ENCODE measurements at places on chromosomes 16 and 17.
A peak's percentile ranks its signal among the peaks of the same experiment; 100 is the strongest.

GRCh38 chr16:27500801-27501200, 48.9 kb downstream of the GTF3C1 start:
- DNase-seq, result no peak

DNA sequence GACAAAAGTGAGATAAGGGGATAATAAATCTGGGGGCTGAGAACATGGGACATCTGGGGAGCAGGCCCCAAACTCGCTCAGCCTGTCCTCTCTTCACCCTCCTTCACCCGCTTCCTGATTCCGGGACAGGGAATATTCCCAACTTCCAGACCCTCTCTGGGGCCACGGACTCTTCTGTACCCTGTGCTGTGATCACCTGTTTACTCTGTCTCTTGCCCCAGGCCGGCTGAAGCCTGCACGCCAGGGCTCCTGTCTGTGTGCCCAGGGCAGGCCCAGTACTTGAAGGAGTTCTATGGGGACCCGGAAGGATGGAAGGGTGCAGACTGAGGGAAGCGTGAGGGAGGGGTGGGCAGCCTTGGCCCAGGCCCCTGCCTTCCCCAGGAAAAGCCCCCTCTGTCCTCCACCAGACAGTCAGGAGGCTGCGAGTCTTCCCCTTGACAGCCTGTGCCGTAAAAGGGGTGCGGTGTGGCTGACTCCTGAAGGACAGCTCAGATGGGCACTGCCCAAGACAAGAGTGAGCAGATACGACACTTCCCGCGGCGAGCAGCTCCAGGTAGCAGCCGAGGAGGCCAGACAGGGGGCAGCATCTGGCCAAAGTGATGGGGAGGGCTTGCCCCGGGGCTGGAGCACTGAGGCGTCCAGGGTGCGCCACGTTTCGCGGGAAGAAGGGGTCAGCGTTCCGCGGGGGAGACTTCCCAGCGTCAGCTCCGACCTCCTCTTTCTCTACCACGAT, 1.0 kb upstream of the CCNF start:
- DNase-seq, result peak; percentile 26

GRCh38 chr16:25189305-25189704, 27.4 kb upstream of the AQP8 start:
- DNase-seq, result no peak

DNA sequence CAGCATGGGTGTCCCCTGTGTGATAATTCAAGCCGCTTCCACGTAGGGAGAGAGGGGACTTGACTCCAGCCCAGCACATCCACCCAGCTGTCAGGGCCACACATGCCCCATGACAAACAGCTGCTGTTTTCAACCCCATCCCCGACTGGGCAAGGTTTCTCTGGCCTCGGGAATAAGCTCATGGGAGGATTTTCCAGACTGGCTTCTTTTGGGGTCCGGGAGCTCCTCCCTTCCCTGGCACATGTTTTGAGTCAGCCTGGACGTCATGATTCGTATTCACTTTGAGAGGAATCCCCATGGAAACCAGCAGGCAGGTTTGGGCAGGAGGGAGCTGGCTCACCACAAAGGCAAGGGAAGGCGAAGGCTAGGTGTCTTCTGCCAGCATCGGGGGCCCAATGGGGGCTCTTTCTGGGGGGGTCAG, 156.4 kb downstream of the CMIP start:
- no peak for DNase-seq

- no peak for DNase-seq
Measured at GRCh38 chr16:70715055-70715858, 29.4 kb upstream of the MTSS2 start.

DNA sequence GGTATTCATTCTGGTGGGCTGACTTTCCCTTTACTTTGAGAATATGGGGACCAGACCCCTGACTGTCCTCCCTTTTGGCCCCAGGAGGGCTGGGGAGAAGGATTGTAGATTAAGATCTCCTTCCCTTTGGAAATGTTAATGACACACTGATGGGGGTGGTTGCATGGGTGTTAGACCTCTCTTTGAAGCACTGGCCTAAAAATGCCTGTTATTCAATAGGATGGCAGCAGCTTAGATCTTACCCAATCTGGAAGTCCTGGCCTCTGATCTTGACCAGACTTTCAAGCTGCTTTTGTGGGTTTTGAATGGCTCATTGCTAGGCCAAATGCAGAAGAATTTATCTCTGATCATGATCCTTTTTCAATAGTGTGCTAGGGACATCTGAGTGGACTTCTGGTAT, 25.7 kb downstream of the MAP3K3 start:
- no peak for DNase-seq

GRCh38 chr16:56869513-56870275, 4.7 kb downstream of the SLC12A3 start:
- DNase-seq, result peak; percentile 54
